Activated T-cell treated with anti-CD3 and anti-CD28 coated beads for 24 hours (primary cell): ENCODE measurements at places on chromosomes 3 and 15.

GRCh38 chr3:112411425-112411824, 78.5 kb downstream of the CD200 start:
- no peak for DNase-seq

GRCh38 chr15:59301527-59301926, 71.1 kb downstream of the MYO1E start:
- DNase-seq: no peak

DNA sequence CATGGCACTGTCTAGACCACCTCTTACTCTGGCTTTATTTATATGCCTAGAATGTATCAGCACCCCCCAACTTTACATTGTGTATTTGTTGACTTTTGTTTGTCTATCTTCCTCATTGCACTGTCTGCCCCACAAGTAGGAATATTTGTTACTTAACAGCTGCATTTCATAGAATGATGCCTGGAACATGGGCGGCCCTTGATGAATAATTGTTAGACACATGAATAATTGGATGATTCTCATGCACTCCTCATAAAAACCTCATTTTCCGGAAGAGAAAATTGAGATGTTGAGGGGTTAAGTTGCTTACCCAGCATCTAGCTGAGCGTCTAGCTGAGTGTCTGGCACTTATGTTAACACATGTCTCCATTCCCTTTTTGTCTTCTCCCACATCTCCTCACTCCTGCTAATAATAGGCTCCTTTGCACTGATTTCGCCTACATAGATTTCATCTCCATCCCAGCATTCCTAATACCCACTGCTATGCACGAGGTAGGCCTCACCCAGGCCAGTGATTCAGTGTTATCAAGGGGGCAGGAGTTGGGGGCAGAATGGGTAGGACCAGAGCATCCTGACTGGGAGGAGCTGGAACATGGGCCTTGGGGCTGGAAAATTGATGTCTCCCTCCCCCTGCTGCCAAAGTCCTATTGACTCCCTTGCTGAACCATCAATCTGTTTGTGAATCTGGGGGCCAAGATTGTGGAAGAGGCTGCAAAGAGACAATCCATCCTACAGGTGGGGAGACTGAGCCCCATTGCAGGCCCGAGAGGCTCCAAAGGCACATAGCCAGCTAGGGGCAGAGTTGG, 7.8 kb upstream of the WNT7A start:
- no peak for DNase-seq

DNA sequence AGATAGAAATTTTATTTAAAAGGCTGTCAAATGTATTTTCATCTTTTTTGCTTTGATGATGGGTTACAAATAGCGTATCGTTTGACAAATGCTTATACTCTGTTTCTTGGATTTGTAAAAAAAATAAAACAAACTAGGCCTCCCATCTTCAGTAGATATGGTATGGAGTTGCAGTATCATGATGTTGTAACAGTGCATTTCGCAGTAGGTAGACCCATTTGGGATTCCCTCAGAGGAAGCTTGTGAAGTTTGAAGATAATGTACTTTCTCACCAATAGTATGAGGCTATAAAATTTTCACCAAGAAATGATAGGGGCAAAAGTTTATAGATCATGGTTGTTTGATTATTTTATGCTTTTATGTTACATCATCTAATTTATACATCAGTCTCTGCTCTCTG, 10.8 kb downstream of the MBNL1 start:
- no peak for DNase-seq
